Stimulated activated CD8-positive, alpha-beta memory T cell treated with anti-CD3 and anti-CD28 coated beads, Interleukin-4, amount 100 ng/mL, for 1 hour (primary cell): ENCODE measurements at places on chromosomes 6 and 20.

GRCh38 chr20:53941680-53942471, 128.5 kb downstream of the BCAS1 start:
- no peak for DNase-seq

- no peak for DNase-seq
Observed at GRCh38 chr20:39897781-39898466, 791.1 kb downstream of the MAFB start.

DNA sequence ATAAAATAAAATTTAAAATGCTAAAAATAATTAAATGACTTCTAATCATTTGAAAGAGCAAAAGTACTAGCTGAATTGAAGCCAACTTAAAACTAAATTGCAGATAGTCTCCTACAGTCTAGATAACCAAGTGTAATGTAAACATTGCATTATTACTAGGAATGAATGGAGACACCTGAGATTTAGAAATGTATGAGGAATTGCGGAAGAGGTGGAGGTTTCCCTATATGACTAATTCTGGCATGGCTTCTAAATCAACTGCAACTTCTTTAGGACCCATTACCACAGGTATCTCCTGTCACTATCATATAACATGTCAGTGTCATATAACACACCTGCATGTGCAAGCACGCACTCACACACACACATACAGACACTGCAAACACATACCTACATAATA, 13.2 kb upstream of the GPR6 start:
- no peak for DNase-seq

GRCh38 chr6:1868561-1869261, 259.0 kb downstream of the FOXC1 start:
- no peak for DNase-seq

GRCh38 chr20:25022680-25023079, 30.1 kb upstream of the APMAP start:
- no peak for DNase-seq

- no peak for DNase-seq
Observed at GRCh38 chr6:136566007-136566487, 15.8 kb upstream of the MAP7 start.

DNA sequence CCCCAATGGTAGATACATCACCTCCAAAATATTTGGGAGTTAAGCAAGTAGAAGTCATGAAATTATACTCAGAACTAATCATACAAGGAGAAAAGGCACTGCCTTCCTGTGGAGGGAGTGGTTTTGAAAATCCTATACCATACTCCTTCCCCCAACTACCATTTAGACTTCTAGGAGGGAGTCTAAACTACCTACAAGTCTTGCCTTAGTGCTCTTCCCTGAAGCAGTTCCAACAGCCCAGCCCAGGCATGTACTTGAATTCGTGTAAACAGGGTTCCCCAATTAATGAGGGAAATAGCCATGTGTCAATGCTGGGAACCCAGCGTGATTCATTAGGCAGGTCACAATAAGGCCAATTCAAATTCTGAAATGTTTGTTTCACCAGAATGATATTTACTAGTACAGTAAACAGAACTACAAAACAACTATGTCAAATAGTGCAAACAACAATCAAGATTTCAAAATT, 39.1 kb upstream of the SGK1 start:
- DNase-seq = no peak

- no peak for DNase-seq
Observed at GRCh38 chr6:153668758-153669157, 370.3 kb upstream of the OPRM1 start.

- DNase-seq = no peak
Observed at GRCh38 chr6:3752531-3753227, 1.2 kb upstream of the PXDC1 start.

GRCh38 chr6:155493694-155494143, 38.1 kb upstream of the NOX3 start:
- DNase-seq = no peak

- no peak for DNase-seq
Observed at GRCh38 chr6:118044275-118044674, 137.2 kb downstream of the SLC35F1 start.

DNA sequence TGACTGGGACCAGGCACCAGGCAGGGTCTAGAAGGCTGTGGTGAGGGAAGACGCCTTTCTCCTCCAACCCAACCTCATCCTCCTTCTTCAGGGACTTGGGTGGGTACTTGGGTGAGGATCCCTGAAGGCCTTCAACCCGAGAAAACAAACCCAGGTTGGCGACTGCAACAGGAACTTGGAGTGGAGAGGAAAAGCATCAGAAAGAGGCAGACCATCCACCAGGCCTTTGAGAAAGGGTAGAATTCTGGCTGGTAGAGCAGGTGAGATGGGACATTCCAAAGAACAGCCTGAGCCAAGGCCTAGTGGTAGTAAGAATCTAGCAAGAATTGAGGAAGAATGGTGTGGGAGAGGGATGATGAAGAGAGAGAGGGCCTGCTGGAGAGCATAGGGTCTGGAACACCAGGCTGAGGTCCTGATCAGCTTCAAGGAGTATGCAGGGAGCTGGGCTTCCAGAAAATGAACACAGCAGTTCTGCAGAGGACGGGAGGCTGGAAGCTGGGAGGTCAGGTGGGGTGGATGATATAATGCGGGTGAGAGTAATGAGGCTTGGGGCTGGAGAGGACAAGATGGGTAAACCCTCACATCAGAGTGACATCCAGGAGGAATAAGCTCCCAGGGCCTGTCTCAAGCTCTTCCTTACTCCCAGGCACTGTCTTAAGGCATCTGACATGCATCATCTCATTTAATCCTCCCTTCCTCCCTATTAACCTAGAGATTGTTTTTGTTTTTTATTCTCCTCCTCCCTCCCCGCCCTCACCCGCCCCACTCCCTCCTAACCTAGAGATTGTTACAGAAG, 45.2 kb upstream of the TTPAL start:
- DNase-seq = no peak

DNA sequence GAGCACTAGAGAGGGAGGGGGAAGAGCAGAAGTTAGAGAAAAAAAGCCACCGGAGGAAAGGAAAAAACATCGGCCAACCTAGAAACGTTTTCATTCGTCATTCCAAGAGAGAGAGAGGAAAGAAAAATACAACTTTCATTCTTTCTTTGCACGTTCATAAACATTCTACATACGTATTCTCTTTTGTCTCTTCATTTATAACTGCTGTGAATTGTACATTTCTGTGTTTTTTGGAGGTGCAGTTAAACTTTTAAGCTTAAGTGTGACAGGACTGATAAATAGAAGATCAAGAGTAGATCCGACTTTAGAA, 2.0 kb downstream of the ID4 start:
- no peak for DNase-seq

DNA sequence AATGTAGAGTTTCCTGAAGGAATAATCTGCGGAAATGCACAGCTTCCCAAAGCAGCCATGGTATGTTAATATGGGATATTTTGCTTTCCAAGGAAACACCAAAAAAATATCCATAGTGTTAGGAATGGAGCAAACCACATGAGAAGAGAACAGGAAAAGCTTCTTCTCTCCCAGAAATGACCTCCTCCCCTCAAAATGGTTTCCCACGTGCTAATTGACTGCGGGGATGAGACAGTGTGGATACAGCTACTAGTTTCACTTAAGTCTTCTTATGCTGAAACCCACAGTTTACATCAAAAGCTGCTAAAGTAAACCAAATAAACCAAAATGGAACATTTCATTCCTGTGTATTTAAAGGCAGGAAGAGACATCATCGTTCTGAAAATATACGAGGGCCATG, 69.4 kb downstream of the FYN start:
- DNase-seq = no peak

GRCh38 chr6:149127212-149127611, 190.3 kb upstream of the TAB2 start:
- DNase-seq = no peak

DNA sequence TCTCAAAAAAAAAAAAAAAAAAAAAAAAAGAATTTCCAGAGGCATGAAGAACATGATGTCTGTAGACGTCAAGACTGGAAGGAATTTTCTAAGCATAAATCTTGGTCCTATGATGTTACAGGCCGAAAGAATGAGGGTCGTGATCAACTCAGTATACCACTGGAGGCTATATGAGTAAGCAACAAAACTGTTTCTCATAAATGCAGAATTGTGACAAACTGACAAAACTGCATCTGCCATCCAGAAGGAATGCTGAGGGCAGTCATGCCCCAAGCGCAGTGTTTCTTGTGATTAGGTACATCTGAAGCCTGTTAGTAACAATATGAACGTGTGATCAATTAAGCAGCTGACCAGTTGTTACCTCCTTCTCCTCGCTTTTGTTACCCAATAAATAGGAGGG, 43.5 kb upstream of the ADGRG6 start:
- DNase-seq = no peak

DNA sequence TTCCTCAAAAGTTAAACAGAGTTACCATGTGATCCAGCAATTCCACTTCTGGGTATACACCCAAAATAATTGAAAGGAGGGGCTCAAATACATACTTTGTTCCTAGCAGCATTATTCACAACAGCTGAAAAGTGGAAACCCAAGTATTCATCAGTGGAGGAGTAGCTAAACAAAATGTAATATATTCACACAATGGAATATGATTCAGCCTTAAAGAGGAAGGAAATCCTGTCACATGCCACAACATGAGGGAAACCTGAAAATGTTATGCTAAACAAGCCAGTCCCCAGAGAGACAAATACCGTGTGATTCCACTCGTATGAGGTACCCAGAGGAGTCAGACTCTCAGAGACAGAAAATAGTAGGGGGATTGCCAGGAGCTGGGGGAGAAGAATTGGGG, 44.5 kb downstream of the PXDC1 start:
- DNase-seq = no peak

- no peak for DNase-seq
Observed at GRCh38 chr20:2311329-2311728, 15.5 kb downstream of the TGM3 start.

DNA sequence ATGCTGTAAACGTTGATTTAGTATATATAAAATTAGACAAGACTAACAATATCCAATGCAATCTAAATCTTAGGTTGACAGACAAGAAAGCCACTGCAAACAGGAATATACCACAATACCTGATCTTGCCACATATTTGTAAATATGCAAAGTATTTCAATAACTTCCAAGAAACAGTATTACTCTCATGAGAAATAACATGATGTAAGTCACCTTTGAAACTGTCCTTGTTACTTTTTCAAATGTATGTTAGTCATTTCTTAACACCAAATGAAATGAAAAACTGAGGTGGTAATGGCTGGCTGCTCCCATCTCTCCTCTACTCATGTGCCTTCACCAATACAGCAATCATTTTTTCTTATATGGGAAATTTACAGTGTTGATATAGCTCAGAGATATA, 118.7 kb downstream of the ATG5 start:
- no peak for DNase-seq
